Astrocyte (in vitro differentiated cells and primary cell): ENCODE measurements at places on chromosomes 6 and 20. TPM values are rescaled to one million over a fixed set of nuclear protein-coding genes. Genes with fewer than 3 reads are reported as not detected.

GRCh38 chr6:109349419-109349987, 32.8 kb downstream of the CD164 start:
- peak; percentile 60 for DNase-seq

DNA sequence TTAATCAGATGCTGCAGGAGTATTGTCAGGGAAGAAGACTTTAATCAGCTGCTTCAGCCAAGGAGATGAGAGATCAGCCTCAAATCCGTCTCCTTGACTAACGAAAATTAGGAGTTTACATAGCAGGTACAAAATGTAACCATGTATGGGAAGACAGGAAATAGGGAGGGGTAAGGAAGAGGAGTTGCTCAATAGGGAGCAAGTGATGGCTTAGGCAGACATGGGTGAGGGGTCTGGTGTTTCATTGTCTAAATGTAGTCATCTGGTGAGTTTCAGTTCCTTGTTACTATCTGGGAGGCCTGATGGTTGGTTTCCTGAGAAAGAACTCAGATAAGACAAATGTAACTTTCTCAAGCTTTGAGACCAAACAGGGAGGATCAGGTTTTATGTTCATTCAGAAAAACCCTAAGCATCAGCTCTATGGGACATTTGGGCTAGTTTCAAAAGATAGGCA, 217.3 kb upstream of the SULF2 start:
- no peak for DNase-seq

GRCh38 chr6:128822271-128822670, 60.7 kb upstream of the LAMA2 start:
- peak; percentile 53 for DNase-seq

DNA sequence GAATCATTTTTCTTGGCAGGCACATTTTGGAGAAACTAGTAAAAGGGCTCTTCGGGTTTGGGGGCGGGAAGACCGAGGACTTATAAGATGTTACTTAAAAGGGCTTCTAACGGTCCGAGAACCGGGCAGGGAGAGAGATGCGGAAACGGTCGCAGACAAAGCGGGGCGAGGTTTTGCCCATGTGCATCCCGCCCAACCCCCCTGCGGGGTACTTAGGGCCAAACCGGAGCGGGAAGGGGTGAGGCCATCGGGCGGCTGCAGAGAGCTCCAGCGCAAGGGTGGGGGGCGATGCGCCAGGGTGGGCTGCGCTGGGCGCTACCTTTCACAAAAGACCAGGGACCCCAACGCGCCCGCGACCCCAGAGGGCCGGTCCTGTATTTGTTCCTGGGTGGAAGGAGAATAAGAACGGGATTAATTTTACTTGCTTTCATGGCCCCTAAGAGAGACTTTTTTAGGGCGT, 616 bp downstream of the TUBB start:
- no peak for DNase-seq

- no peak for DNase-seq
Measured at GRCh38 chr6:88984152-88984551, 20.7 kb upstream of the RNGTT start.

DNA sequence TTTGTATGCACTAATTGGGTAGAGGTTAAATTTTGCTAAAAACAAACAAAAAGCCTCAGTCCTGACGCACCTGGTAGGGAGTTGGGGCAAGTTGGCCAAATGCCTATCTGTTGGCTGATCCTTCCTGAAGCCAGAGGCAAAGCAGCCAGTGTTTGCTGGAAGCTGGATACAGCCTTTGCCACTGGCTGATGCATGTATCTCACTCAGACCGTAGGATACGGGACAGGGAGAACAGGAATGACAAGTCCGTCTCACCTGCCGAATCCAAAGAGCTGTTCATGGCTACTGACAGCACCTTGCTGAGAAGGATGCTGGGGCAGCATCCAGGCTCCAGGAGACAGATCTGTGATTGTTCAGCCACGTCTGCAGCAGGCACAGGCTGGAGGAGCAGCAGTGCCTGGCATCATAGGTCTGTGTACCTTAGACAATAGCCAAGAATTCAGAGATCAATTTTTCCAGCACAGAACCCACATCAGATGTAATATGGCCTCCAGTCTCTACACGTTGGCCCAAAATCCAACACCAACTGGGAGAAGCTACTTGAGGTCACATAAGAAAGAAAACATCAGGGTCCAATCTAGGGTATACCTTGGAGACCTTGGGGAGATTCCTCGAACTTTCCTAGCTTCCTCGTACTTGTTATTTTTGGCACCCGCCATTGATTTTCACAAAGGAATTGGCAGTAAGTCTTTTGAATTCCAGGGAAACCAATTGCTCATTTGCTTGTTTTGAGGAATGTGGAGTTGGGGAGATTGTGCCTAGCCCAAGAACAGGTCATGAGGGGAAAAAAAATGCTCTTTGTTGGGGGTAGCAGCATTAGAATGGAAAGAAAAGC, 108.5 kb upstream of the ARMC2 start:
- DNase-seq: peak; percentile 76

- DNase-seq: no peak
Measured at GRCh38 chr20:11965602-11966001, 47.9 kb downstream of the BTBD3 start.

GRCh38 chr6:117481278-117481925, 1.1 kb upstream of the DCBLD1 start:
- no peak for DNase-seq

GRCh38 chr6:130070326-130070725, 51.9 kb downstream of the L3MBTL3 start:
- DNase-seq: peak; percentile 23

- no peak for DNase-seq
Measured at GRCh38 chr20:962223-962622, 39.9 kb downstream of the RSPO4 start.

GRCh38 chr6:17808609-17809008, 101.9 kb upstream of the NUP153 start:
- DNase-seq: no peak

DNA sequence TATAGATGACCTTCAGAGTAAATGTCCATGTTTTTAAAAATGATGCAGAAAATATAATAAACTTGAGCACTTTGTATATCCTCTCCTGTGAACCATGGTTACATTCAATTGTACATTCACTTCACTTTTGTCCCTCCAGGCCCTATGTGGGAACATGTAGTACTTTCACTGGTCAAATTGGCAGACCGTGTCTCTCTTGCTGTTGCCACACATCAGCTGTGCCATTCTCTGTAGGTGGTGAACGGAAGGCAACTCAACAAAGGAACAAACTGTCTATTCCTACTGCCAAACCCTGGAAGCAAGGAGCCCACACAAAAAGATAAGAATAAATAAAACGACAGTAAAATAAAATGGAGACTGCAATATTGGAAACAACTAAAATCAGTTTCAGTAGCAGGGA, 2.0 kb downstream of the ROS1 start:
- DNase-seq: no peak

DNA sequence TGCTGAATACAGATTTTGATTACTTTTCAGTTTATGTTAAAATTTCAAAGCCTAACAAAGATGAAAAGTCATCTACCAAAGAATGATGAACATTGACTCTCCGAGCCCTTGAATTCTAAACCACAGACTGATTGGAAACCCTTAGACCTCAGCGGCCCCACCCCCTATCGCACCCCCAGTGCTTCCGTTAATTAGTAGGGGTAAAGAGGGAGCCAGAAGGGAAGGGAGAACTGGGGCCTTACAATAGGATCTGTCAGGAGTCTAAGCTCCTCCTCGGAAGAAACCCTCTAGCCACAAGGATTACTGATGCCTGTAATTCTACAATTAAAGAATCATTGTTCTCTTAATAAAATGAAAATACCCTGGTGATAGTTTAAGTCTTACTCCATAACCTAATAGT, 79.7 kb upstream of the JARID2 start:
- no peak for DNase-seq

DNA sequence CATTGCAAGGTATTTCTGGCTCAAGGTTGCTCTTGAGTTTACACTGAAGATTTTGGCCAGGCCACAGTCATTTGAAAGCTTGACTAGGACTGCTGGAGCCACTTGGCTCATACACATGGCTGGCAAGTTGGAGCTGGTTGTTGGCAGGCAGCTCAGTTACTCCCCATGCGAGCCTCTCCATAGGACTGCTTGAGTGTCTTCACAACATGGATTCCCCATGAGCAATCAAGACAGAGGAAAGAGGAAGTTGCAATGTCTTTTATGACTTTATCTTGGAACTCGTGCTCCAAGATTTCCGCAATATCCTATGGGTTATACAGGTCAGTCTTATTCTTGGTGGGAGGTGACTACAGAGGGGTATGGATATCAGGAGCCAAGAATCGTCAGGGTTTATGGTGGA, 1.4 kb upstream of the MANBAL start:
- DNase-seq: no peak

DNA sequence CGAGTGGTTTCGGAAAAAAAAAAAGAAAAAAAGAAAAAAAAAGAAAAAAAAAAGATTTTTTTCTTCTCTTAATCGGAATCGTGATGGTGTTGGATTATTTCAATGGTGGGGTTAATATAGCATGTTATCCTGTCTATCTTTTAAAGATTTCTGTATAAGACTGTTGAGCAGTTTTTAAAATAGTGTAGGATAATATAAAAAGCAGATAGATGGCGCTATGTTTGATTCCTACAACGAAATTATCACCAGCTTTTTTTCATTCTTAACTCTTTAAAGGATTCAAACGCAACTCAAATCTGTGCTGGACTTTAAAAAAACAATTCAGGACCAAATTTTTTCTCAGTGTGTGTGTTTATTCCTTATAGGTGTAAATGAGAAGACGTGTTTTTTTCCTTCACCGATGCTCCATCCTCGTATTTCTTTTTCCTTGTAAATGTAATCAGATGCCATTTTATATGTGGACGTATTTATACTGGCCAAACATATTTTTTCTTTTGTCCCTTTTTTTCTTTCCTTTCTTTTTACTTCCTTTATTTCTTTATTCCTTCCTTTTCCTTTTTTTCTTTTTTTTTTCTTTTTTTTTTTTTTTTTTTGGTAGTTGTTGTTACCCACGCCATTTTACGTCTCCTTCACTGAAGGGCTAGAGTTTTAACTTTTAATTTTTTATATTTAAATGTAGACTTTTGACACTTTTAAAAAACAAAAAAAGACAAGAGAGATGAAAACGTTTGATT, 3.6 kb downstream of the SOX4 start:
- peak; percentile 43 for DNase-seq

DNA sequence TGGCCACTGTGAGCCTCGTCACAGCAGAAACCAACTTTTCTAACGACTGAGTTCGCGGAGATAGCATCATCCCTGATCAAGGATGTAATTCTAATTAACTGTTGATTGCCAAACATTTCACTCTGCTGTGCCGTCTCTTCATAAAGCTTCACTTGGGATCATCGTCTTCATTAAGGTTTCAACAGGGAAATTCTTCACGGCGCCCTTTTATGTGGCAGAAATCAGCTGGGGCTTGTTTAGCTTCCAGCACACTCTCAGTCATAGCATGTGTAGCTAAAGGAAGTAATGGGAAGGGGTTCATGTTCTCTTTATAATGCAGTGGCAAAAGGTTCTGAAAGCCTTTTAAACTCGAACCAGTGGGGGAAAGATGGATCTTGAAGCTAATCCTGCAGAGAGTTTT, 8.9 kb upstream of the ADRM1 start:
- no peak for DNase-seq

GRCh38 chr6:30926644-30927043, 5.3 kb downstream of the SFTA2 start:
- DNase-seq: peak; percentile 35

DNA sequence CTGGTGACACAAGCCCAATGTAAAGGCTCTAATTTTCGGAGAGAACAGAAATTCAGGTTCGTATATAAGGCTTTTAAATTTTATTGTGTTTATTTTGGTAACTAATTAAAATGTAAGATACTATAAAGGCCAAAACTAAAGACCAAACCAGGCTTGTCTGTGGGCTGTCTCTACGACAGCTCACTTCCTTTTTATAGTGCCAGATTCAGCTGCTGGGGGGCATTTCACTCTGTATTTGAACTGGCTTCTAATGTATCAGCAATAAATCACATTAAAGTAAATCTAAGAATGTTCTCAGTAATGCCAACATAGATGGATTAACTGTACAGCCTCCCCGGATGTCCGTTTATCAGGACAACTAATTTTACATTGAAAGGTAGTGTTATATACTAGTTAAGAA, 31.1 kb upstream of the STXBP5 start:
- no peak for DNase-seq

- DNase-seq: no peak
Measured at GRCh38 chr6:164982389-164982788, 327.0 kb downstream of the C6orf118 start.

GRCh38 chr6:148852688-148853087, 105.9 kb downstream of the UST start:
- no peak for DNase-seq

GRCh38 chr6:138307352-138307751, 70.4 kb upstream of the SMIM28 start:
- peak; percentile 16 for DNase-seq

DNA sequence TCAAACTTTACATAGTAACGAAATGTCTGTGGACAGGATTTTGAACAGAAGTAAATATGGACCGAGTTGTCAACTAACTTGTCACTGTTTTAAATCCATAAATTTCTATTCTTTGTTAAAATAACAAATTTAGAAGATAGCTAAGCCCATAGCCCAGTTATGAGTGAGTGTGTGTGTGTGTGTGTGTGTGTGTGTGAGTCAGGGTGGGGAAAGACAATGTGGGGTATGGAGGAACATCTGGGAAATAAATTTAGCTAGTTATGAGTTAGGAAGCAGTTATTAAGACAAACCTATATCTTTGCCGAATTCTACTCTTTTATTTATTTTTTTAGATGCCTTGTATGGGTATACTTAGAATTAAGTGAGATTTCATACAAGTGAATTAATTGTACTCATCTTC, 9.0 kb downstream of the TPBG start:
- no peak for DNase-seq

- peak; percentile 37 for DNase-seq
Measured at GRCh38 chr6:120354452-120355098, 979.7 kb downstream of the TBC1D32 start.

- DNase-seq: no peak
Measured at GRCh38 chr6:168546730-168547129, 105.7 kb downstream of the SMOC2 start.

The KCNG1 gene
- total RNA-seq: 45.5 and 45.9 TPM in 2 replicates

The KHDC1L gene
- total RNA-seq: not detected in 2 replicates

The ZSWIM1 gene
- 9.0 and 9.6 TPM in 2 replicates for total RNA-seq

The GDAP1L1 gene
- total RNA-seq: 0.64 and 0.77 TPM in 2 replicates

The OLIG3 gene
- 0.14 TPM in 1 of 2 replicates, not detected in the other for total RNA-seq

The MOG gene
- not detected in 2 replicates for total RNA-seq

The PNLDC1 gene
- 0.11 TPM in 1 of 2 replicates, not detected in the other for total RNA-seq

The TNXB gene
- total RNA-seq: 1.8 and 2.3 TPM in 2 replicates

The LY6G5C gene
- total RNA-seq: 2.9 and 3.9 TPM in 2 replicates

The ZKSCAN3 gene
- total RNA-seq: 7.6 and 8.0 TPM in 2 replicates

The UFL1 gene
- 19.5 and 21.6 TPM in 2 replicates for total RNA-seq

The SEMG1 gene
- total RNA-seq: not detected in 2 replicates

The MAN1A1 gene
- 11.7 and 13.2 TPM in 2 replicates for total RNA-seq

The ID4 gene
- total RNA-seq: 12.0 and 12.8 TPM in 2 replicates

The VSTM2L gene
- total RNA-seq: 17.7 and 18.5 TPM in 2 replicates

The EYS gene
- total RNA-seq: 0.07 and 0.16 TPM in 2 replicates

The CLDN20 gene
- not detected in 2 replicates for total RNA-seq

The TPBG gene
- total RNA-seq: 23.7 and 26.0 TPM in 2 replicates

The PIGU gene
- 16.7 and 17.4 TPM in 2 replicates for total RNA-seq

The CTAGE9 gene
- total RNA-seq: not detected in 2 replicates
